ENCODE measurements at places on chromosomes 12 and 14. TPM values are rescaled to one million over a fixed set of nuclear protein-coding genes. Genes with fewer than 3 reads are reported as not detected.

- H3K36me3 ChIP-seq, result peaks cover 5% of the 10 kb centered on the region
- DNase-seq, result no peak
- no peaks in the 10 kb centered on the region for H3K27me3 ChIP-seq
- H3K27ac ChIP-seq, result peak overlapping the region; percentile 93
- peaks cover 19% of the 10 kb centered on the region for H3K4me1 ChIP-seq
- peak overlapping the region; percentile 90 for H3K4me3 ChIP-seq
These were observed 2.2 kb downstream of the BAZ1A start for GRCh38 chr14:34872822-34873588.

- H3K4me1 ChIP-seq, result no peaks in the 10 kb centered on the region
- no peak overlapping the region for H3K27ac ChIP-seq
- DNase-seq, result no peak
- H3K36me3 ChIP-seq, result no peaks in the 10 kb centered on the region
These were observed 246.3 kb downstream of the NUAK1 start for GRCh38 chr12:105892362-105892910.

The ASIC1 gene
- total RNA-seq, result 1.1 TPM

GRCh38 chr12:9699898-9700605 is 30.5 kb downstream of the CLEC2D start:
- H3K4me1 ChIP-seq, result peaks cover 22% of the 10 kb centered on the region
- DNase-seq, result no peak
- peaks cover 3% of the 10 kb centered on the region for H3K36me3 ChIP-seq

DNA sequence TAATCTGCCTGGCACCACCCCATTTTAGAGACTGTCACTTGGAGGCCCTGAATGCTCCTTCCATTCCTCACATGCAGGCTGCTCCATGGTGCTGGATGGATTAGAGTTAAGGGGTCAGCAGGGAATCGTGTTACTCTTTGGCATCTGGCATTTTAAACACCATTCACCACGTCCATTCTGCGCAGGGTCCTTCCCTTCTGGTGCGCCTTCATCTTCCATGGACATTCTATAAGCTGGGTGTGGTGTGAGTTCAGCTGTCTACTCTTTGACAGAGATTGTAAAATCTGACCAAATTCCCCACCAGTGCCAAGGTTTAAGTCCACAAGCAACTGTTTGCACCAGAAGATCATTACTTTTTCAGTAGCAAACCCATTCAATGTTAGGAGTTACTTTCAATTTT is 47.8 kb downstream of the GIT2 start:
- no peaks in the 10 kb centered on the region for H3K27me3 ChIP-seq
- H3K4me1 ChIP-seq, result peaks cover 36% of the 10 kb centered on the region
- no peak for DNase-seq
- H3K4me3 ChIP-seq, result no peak overlapping the region

GRCh38 chr12:96486751-96487613 is 2.4 kb upstream of the CFAP54 start:
- H3K4me3 ChIP-seq, result no peak overlapping the region
- DNase-seq, result no peak
- H3K27me3 ChIP-seq, result no peaks in the 10 kb centered on the region
- H3K27ac ChIP-seq, result no peak overlapping the region
- no peaks in the 10 kb centered on the region for H3K4me1 ChIP-seq

DNA sequence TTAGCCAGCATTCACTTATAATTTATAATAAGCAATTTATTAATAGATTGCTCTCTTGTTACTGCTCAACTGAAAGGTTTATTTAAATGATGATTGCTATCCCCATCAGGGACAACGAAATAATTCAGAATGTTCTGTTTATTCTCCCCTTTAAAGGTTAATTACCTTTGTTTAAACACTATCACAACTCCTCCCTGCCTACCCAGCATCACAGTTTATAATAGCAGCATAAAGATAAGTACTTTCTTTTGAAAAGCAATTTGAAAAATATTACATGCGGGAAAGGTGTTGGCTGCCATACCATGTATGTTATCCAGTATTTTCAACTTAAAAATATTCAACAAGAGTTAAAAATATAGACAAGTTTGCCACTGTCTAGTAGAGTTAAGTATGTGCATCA is 30.6 kb downstream of the SCAF11 start:
- no peaks in the 10 kb centered on the region for H3K27me3 ChIP-seq
- no peak overlapping the region for H3K4me3 ChIP-seq
- H3K27ac ChIP-seq, result no peak overlapping the region
- H3K4me1 ChIP-seq, result peaks cover 15% of the 10 kb centered on the region
- H3K36me3 ChIP-seq, result no peaks in the 10 kb centered on the region

- H3K4me1 ChIP-seq, result no peaks in the 10 kb centered on the region
- H3K36me3 ChIP-seq, result no peaks in the 10 kb centered on the region
- H3K4me3 ChIP-seq, result no peak overlapping the region
These were observed 43.6 kb downstream of the ANO2 start for GRCh38 chr12:5901416-5901815.

The WNT1 gene
- total RNA-seq, result not detected

DNA sequence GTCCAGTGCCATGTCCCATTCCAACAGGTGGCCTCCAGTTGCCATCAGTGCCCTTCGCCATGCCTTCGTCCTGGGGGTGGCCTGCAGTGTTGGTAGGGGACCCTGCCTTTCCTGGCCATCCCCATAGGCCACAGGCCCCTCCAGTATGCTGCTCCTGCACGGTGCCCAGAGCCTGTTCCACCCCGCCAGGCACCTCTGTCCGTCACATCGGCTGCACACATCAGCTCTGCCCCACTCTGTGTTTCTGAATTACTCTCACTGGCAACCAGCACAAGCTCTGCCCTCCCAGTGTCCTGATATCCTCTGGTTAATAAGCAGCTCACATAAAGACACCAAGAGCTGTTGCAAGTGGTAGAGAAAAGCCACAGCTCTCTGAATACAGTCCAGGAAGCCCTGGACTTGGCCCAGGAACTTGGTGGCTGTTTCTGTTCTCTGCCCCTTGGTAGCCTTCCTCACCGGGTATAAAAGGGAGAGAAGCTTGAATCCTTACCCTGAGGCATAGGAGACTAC is 31.3 kb upstream of the ATP2A2 start:
- no peaks in the 10 kb centered on the region for H3K36me3 ChIP-seq
- H3K27ac ChIP-seq, result peak overlapping the region; percentile 82
- H3K27me3 ChIP-seq, result no peaks in the 10 kb centered on the region
- peak; percentile 50 for DNase-seq
- H3K4me3 ChIP-seq, result no peak overlapping the region

DNA sequence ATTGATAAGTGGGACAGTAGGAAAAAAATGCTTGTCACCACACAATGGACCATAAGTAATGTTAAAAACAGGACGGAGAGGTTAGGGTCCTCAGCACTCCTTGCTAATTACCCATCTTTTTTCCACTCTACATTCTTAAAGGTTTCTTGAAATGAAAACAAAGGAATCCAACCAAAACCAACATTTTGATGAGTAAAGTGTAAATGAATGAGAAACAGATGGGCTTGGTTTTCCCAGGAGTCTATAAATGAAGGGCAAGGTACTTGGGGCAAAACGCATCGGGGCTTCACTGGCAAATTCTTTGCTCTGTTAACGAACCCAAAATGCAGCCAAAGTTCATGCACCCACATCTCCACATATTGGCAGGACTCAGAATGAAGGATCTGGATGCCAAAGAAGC is 129.2 kb upstream of the BMP4 start:
- DNase-seq, result no peak
- H3K4me1 ChIP-seq, result peaks cover 11% of the 10 kb centered on the region
- H3K4me3 ChIP-seq, result no peak overlapping the region
- H3K36me3 ChIP-seq, result no peaks in the 10 kb centered on the region
- H3K27ac ChIP-seq, result peak overlapping the region; percentile 14
- H3K27me3 ChIP-seq, result no peaks in the 10 kb centered on the region

- peaks cover 28% of the 10 kb centered on the region for H3K4me1 ChIP-seq
- H3K27ac ChIP-seq, result peak overlapping the region; percentile 59
- H3K27me3 ChIP-seq, result no peaks in the 10 kb centered on the region
- no peak overlapping the region for H3K4me3 ChIP-seq
- H3K36me3 ChIP-seq, result peaks cover 8% of the 10 kb centered on the region
These were observed 148.6 kb downstream of the CALM1 start for GRCh38 chr14:90545382-90545781.

- no peak overlapping the region for H3K4me3 ChIP-seq
- peaks cover 23% of the 10 kb centered on the region for H3K4me1 ChIP-seq
These were observed 9.5 kb downstream of the PHETA1 start for GRCh38 chr12:111359231-111359913.

GRCh38 chr12:11718768-11719253 is 69.3 kb downstream of the ETV6 start:
- H3K4me3 ChIP-seq, result no peak overlapping the region
- peaks cover 36% of the 10 kb centered on the region for H3K4me1 ChIP-seq

DNA sequence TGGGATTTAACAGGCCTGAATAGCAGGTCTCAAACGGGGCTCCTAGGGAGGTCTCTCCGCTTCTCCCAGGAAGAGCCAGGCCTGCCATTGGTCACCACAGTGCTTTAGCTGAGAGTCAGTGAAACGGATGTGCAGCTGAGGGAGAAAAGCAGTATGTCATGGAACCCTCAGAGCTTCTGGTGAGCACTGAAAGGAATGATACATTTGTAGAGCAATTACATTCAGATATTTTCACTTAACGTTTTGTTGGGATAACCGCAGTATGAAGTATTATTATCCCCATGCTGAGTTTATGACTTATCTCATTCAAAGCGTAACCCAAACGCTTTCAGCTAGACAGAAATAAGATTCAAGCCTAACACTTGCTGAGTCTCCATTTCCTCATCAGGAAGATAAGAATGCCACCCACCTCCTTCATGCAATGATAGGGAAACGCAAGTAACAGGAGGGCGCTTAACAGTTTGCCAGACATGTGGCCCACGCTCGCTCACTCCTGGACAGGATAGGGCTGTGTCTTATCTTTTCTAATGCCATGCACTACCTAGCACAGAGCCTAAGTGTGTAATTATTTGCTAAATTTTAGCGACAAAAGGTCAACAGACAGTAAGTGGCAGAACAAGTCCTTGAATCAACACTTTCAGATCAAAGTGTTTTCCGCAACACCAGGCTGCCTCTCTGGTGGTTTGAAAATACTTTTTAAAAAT is 28.2 kb downstream of the DAD1 start:
- H3K4me3 ChIP-seq, result no peak overlapping the region
- H3K36me3 ChIP-seq, result peaks cover 3% of the 10 kb centered on the region
- no peak overlapping the region for H3K27ac ChIP-seq
- DNase-seq, result no peak
- no peaks in the 10 kb centered on the region for H3K27me3 ChIP-seq

The SMCO3 gene
- 0.91 TPM for total RNA-seq

GRCh38 chr12:49533331-49533730 is 5.5 kb upstream of the KCNH3 start:
- no peak for DNase-seq
- H3K4me1 ChIP-seq, result peaks cover 7% of the 10 kb centered on the region
- no peak overlapping the region for H3K27ac ChIP-seq
- peaks cover 13% of the 10 kb centered on the region for H3K27me3 ChIP-seq
- no peak overlapping the region for H3K4me3 ChIP-seq

GRCh38 chr14:106436310-106436905 is 910.0 kb downstream of the TMEM121 start:
- no peaks in the 10 kb centered on the region for H3K27me3 ChIP-seq
- H3K4me1 ChIP-seq, result no peaks in the 10 kb centered on the region
- DNase-seq, result peak; percentile 58
- H3K4me3 ChIP-seq, result no peak overlapping the region

DNA sequence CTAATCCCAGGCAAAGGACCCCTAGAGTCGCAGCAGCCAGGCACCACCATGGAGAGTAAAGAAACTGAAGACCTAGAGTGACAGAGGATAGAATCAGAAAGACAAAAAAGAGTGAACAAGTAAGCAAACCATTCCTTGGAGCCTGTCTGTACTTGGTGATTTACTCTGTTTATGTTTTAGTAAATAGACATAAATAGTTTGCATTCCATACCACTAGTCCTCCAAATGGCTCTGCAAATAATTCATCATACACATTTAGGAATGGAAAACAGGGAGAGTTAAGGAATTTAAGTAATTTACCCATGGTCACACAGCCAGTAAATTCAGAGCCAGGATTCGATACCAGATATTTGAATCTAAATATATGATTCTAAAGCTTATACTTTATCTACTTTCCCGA is 2.8 kb downstream of the OLR1 start:
- no peak for DNase-seq
- H3K36me3 ChIP-seq, result no peaks in the 10 kb centered on the region
- H3K27ac ChIP-seq, result no peak overlapping the region

- no peaks in the 10 kb centered on the region for H3K27me3 ChIP-seq
- no peaks in the 10 kb centered on the region for H3K4me1 ChIP-seq
- DNase-seq, result peak; percentile 41
- H3K27ac ChIP-seq, result peak overlapping the region; percentile 33
These were observed 475.8 kb downstream of the RAD51B start for GRCh38 chr14:68295316-68295816.
